ENCODE measurements at places on chromosomes 16 and 17. TPM values are rescaled to one million over a fixed set of nuclear protein-coding genes. Genes with fewer than 3 reads are reported as not detected.

GRCh38 chr17:66373944-66374817, 71.8 kb downstream of the PRKCA start:
- no peak overlapping the region for H3K4me3 ChIP-seq
- peaks cover 9% of the 10 kb centered on the region for H3K36me3 ChIP-seq
- peaks cover 49% of the 10 kb centered on the region for H3K4me1 ChIP-seq
- no peaks in the 10 kb centered on the region for H3K27me3 ChIP-seq
- peak overlapping the region; percentile 86 for H3K27ac ChIP-seq
- DNase-seq, result peak; percentile 28

DNA sequence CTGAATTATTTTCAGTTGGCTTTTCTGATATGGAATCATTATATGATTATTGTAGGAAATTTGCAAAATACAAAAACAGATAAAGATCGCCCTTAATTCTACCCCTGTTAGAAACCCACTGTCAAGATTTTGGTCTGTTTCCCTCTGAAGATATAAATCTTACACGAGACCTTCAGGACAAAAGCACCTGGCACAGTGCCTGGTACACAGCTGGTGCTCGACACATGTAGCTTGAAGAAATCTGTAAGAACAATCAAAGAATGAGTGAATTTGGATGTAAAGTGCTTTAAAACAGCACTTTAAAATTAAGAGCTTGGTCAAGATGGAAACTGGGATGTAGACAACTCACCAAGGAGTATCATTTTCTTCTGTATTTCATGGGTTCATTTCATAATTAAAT, 181.1 kb downstream of the C16orf78 start:
- no peak overlapping the region for H3K27ac ChIP-seq
- no peaks in the 10 kb centered on the region for H3K27me3 ChIP-seq
- no peak for DNase-seq
- no peaks in the 10 kb centered on the region for H3K36me3 ChIP-seq
- H3K4me1 ChIP-seq, result no peaks in the 10 kb centered on the region

- DNase-seq, result no peak
- H3K27me3 ChIP-seq, result no peaks in the 10 kb centered on the region
- H3K4me1 ChIP-seq, result peaks cover 23% of the 10 kb centered on the region
- no peak overlapping the region for H3K27ac ChIP-seq
- peaks cover 20% of the 10 kb centered on the region for H3K36me3 ChIP-seq
- H3K4me3 ChIP-seq, result no peak overlapping the region
Measured at GRCh38 chr17:27558842-27559505, 72.0 kb upstream of the LGALS9 start.

DNA sequence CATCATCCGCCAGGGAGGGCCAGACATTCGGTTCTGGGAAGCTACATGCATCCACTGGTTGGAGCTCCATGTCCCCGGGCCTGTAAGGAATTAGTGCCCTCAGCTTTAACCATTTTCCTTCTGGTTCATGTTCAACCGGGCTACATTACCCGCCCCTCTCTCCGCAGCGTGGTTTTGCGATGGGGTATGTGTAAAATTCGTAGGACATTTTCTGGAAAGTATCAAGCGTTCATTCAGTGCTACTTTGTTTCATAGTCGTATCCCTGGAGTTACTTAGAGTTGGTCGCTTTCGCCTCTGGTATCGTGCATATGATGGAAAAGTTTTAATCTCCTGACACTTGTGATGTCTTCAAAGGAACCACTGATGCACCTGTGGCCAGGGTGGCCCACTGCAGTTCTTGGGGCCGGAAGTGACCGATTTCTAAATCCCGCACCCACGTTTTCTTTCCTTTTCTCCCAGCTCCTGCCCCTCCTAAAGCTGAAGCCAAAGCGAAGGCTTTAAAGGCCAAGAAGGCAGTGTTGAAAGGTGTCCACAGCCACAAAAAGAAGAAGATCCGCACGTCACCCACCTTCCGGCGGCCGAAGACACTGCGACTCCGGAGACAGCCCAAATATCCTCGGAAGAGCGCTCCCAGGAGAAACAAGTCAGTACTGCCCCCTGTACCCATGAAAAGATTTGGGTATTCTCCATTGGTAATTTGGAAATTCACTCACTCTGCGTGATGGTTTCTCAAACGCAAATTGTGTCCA, 637 bp downstream of the RPL23A start:
- H3K27me3 ChIP-seq, result peaks cover 6% of the 10 kb centered on the region
- peaks cover 61% of the 10 kb centered on the region for H3K4me1 ChIP-seq
- peak overlapping the region; percentile 97 for H3K27ac ChIP-seq
- peak overlapping the region; percentile 95 for H3K4me3 ChIP-seq
- DNase-seq, result peak; percentile 47

The NPIPA2 gene
- 2.0 TPM for total RNA-seq

- no peak overlapping the region for H3K4me3 ChIP-seq
- H3K27ac ChIP-seq, result no peak overlapping the region
- H3K27me3 ChIP-seq, result no peaks in the 10 kb centered on the region
- H3K36me3 ChIP-seq, result peaks cover 20% of the 10 kb centered on the region
- DNase-seq, result no peak
- peaks cover 15% of the 10 kb centered on the region for H3K4me1 ChIP-seq
Measured at GRCh38 chr16:69858191-69859104, 92.7 kb upstream of the CLEC18A start.

The CES3 gene
- 6.4 TPM for total RNA-seq

GRCh38 chr17:29757788-29758187, 135.1 kb upstream of the CORO6 start:
- no peaks in the 10 kb centered on the region for H3K27me3 ChIP-seq
- peaks cover 29% of the 10 kb centered on the region for H3K36me3 ChIP-seq
- peaks cover 46% of the 10 kb centered on the region for H3K4me1 ChIP-seq
- peak overlapping the region; percentile 56 for H3K4me3 ChIP-seq

- no peaks in the 10 kb centered on the region for H3K4me1 ChIP-seq
- no peak overlapping the region for H3K27ac ChIP-seq
- H3K36me3 ChIP-seq, result no peaks in the 10 kb centered on the region
- peaks cover 45% of the 10 kb centered on the region for H3K27me3 ChIP-seq
Measured at GRCh38 chr16:66129196-66129595, 237.3 kb upstream of the CDH5 start.

- no peaks in the 10 kb centered on the region for H3K36me3 ChIP-seq
- no peak for DNase-seq
- H3K4me1 ChIP-seq, result no peaks in the 10 kb centered on the region
- H3K4me3 ChIP-seq, result no peak overlapping the region
- peaks cover 3% of the 10 kb centered on the region for H3K27me3 ChIP-seq
- no peak overlapping the region for H3K27ac ChIP-seq
Measured at GRCh38 chr16:5523829-5524228, 426.2 kb upstream of the EEF2KMT start.

The MPP2 gene
- total RNA-seq, result 0.69 TPM

DNA sequence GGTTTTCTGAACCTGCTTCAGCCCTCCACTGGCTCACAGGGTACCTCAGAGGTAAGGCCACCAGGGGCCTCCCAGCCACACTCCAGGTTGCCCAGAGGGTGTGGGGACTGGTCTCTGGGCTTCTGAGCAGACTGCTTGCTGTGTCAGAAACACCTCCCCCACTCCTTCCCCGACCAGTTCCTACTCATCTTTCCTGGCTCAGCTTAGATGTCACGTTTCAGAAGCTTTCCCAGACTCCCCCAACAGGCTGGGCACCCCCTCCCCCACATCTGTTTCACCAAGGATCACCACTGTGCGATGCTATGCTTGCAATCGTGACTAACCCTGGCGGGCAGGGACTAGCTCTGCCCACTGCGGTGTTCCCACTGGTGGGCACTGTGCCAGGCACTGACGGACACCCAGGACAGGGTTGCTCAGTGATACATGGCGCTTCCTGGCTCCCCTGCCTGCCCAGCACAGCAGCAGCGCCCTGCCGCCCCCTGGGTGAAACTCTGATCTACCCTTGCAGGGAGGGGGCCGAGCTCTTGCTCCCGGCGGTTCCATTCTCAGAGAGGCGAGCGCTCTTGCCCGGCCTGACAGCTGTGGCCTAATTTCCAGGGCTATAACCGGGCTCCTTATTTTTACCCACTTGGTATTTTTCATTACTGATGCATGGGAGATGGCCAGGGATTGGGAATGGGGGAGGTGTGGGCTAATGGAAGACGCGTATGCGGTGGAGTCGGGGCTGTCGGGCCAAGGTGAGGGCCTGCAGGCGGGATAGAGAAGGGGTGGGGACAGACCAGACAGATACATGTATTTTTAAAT, 29.4 kb upstream of the MTSS2 start:
- peaks cover 12% of the 10 kb centered on the region for H3K36me3 ChIP-seq
- no peaks in the 10 kb centered on the region for H3K27me3 ChIP-seq
- H3K4me1 ChIP-seq, result peaks cover 5% of the 10 kb centered on the region
- H3K27ac ChIP-seq, result no peak overlapping the region

DNA sequence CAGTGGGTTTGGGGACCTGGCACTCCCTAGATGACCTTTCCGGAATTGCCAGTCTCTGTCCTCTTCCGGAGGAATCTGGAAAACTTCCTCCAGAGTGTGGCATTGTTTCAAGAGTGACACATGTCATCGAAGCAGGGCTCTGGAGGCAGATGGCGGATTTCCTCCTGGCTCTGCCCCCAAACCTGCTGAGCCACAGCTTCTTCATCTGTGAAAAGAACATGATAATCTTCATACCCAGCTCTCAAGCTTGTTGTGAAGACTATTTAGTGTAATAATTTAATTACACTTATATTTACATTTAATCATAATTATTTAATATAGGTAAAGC, 19.7 kb upstream of the TEX2 start:
- H3K27ac ChIP-seq, result no peak overlapping the region
- H3K4me1 ChIP-seq, result peaks cover 6% of the 10 kb centered on the region
- H3K27me3 ChIP-seq, result no peaks in the 10 kb centered on the region
- no peak for DNase-seq
- H3K4me3 ChIP-seq, result no peak overlapping the region
- no peaks in the 10 kb centered on the region for H3K36me3 ChIP-seq

GRCh38 chr17:8005357-8005756, 2.9 kb downstream of the GUCY2D start:
- peaks cover 37% of the 10 kb centered on the region for H3K27me3 ChIP-seq
- H3K4me1 ChIP-seq, result peaks cover 6% of the 10 kb centered on the region
- H3K36me3 ChIP-seq, result no peaks in the 10 kb centered on the region
- H3K27ac ChIP-seq, result no peak overlapping the region

The ANKRD13B gene
- total RNA-seq, result 12.8 TPM

GRCh38 chr17:77647531-77647930, 311.0 kb upstream of the TNRC6C start:
- DNase-seq, result no peak
- H3K4me1 ChIP-seq, result peaks cover 41% of the 10 kb centered on the region
- H3K27me3 ChIP-seq, result peaks cover 3% of the 10 kb centered on the region
- H3K4me3 ChIP-seq, result no peak overlapping the region

The RNF227 gene
- total RNA-seq, result 4.5 TPM

GRCh38 chr16:2526135-2526534, 5.1 kb downstream of the CEMP1 start:
- H3K36me3 ChIP-seq, result peaks cover 17% of the 10 kb centered on the region
- no peaks in the 10 kb centered on the region for H3K27me3 ChIP-seq
- DNase-seq, result no peak
- no peak overlapping the region for H3K27ac ChIP-seq

GRCh38 chr17:7393613-7394451, 493 bp downstream of the PLSCR3 start:
- H3K4me1 ChIP-seq, result peaks cover 34% of the 10 kb centered on the region
- H3K36me3 ChIP-seq, result peaks cover 38% of the 10 kb centered on the region
- H3K27ac ChIP-seq, result peak overlapping the region; percentile 89
- no peaks in the 10 kb centered on the region for H3K27me3 ChIP-seq
- H3K4me3 ChIP-seq, result peak overlapping the region; percentile 97
- peak; percentile 69 for DNase-seq

Measured in activated CD4-positive, alpha-beta T cell treated with anti-CD3 and anti-CD28 coated beads, Interleukin-2, amount 10 ng/mL, durations not matched to agents 7 days and 5 days (primary cell).